ENCODE measurements at places on chromosomes 2 and 18. TPM values are rescaled to one million over a fixed set of nuclear protein-coding genes. Genes with fewer than 3 reads are reported as not detected.
A peak's percentile ranks its signal among the peaks of the same experiment; 100 is the strongest.

DLX1 gene
- 25.2 TPM for total RNA-seq

SGPP2 gene
- not detected for total RNA-seq

UGT1A10 gene
- not detected for total RNA-seq

EFR3B gene
- 1.0 TPM for total RNA-seq

HOXD3 gene
- not detected for total RNA-seq

GRCh38 chr2:71926089-71926447 lies 221.6 kb downstream of the CYP26B1 start:
- no peaks in the 10 kb centered on the region for H3K36me3 ChIP-seq
- H3K27me3 ChIP-seq: no peaks in the 10 kb centered on the region
- no peak overlapping the region for H3K27ac ChIP-seq
- H3K4me1 ChIP-seq: peaks cover 24% of the 10 kb centered on the region
- H3K4me3 ChIP-seq: no peak overlapping the region
- DNase-seq: peak; percentile 74

DNA sequence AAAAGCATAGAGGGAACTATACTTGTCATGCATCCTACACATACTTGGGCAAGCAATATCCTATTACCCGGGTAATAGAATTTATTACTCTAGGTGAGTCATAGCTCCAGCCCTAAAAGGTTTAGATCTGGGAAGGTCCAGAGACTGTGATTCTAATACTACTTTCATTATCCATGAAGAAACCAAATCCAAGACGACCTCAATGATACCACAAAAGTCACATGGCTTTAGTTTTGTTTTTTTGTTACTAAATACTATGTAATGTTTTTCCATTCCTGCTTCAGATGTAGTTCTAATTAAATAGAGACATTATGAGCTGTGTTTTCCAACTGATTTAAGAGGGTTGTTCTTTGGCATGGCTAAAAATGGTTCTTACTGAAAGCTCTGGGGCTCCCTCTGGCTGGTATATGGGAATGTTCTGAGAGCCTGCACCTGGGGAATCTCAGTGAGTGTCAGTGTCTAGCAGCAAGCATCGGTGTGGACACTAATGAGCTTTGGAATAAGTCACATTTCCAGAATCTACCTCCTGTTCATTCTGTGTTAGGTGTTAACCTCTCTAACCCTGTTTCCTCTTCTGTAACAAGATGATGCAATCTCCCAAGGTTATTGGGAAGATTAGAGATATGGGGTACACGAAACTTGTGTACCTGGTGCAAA lies 20.5 kb upstream of the IL1RL2 start:
- H3K27me3 ChIP-seq: no peaks in the 10 kb centered on the region
- peaks cover 59% of the 10 kb centered on the region for H3K36me3 ChIP-seq
- H3K4me3 ChIP-seq: no peak overlapping the region
- peaks cover 8% of the 10 kb centered on the region for H3K4me1 ChIP-seq
- no peak for DNase-seq
- no peak overlapping the region for H3K27ac ChIP-seq

GRCh38 chr2:56812432-56812831 lies 628.6 kb downstream of the CCDC85A start:
- peak overlapping the region; percentile 76 for H3K27ac ChIP-seq
- H3K4me1 ChIP-seq: peaks cover 33% of the 10 kb centered on the region
- H3K4me3 ChIP-seq: peak overlapping the region; percentile 32
- H3K36me3 ChIP-seq: no peaks in the 10 kb centered on the region
- H3K27me3 ChIP-seq: no peaks in the 10 kb centered on the region

GRCh38 chr2:39780825-39781600 lies 2.0 kb upstream of the THUMPD2 start:
- no peak overlapping the region for H3K27ac ChIP-seq
- peak overlapping the region; percentile 41 for H3K4me3 ChIP-seq
- H3K27me3 ChIP-seq: no peaks in the 10 kb centered on the region

DNA sequence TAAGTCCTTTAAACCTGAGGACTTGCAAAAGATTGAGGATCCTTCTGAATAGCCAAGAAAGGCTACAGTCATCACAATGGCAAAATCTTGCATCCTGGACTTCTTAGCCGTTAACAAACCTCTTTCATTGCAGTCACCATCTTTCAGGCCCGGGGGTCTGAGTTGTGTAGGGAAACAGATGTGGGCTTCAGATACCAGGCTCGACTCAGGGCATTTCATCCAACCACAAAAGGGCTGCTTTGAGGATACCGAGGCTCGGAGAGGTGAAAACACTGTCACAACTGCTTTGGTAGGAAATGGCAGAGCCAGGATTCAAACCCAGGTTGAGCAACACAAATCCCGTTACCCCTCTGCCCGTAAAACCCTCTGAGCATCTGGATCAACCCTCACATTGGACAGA lies 147.4 kb downstream of the TFCP2L1 start:
- H3K27ac ChIP-seq: no peak overlapping the region
- H3K4me3 ChIP-seq: no peak overlapping the region
- DNase-seq: no peak

- H3K27ac ChIP-seq: peak overlapping the region; percentile 74
- peaks cover 60% of the 10 kb centered on the region for H3K4me1 ChIP-seq
- no peaks in the 10 kb centered on the region for H3K27me3 ChIP-seq
- DNase-seq: no peak
Measured at GRCh38 chr2:183010112-183010511, 28.1 kb downstream of the NCKAP1 start.

Measured in osteocyte (in vitro differentiated cells).